Tibial artery (tissue), 4 donors: ENCODE measurements at places on chromosomes 3 and 15.

DNA sequence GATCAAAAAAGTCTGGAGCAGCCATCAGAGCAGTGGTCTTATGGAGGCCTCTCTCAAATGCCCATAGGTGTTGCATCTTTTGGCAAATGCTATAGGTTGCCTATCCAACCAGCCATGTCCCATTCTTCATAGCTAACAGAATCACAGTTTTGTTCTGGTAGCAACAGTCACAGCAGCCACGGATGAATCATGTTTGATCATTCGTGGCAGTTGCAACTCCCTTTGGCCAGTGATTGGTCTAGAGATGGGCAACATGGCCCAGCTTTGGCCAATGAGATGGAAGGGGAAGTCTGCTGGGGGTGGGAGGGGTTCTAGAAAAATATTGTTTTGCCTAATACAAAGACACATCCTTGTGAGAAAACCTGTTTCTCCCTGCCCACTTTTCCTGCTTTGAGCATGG lies 50.3 kb upstream of the PPP2R3A start:
- H3K27ac ChIP-seq, result no peak overlapping the region
- H3K27me3 ChIP-seq, result no peaks in the 10 kb centered on the region
- H3K36me3 ChIP-seq, result no peaks in the 10 kb centered on the region

GRCh38 chr3:189981668-189982067 lies 139.0 kb downstream of the P3H2 start:
- H3K36me3 ChIP-seq, result no peaks in the 10 kb centered on the region
- no peak overlapping the region for H3K4me3 ChIP-seq
- no peaks in the 10 kb centered on the region for H3K4me1 ChIP-seq
- no peaks in the 10 kb centered on the region for H3K27me3 ChIP-seq

GRCh38 chr15:78004919-78005634 lies 72.4 kb downstream of the TBC1D2B start:
- H3K4me1 ChIP-seq, result peaks cover 46% of the 10 kb centered on the region
- peak overlapping the region; percentile 30 for H3K27ac ChIP-seq
- DNase-seq, result peak; percentile 83
- no peaks in the 10 kb centered on the region for H3K27me3 ChIP-seq
- H3K4me3 ChIP-seq, result no peak overlapping the region
- H3K36me3 ChIP-seq, result peaks cover 32% of the 10 kb centered on the region

GRCh38 chr15:31014608-31014925 lies 23.1 kb upstream of the MTMR10 start:
- H3K36me3 ChIP-seq, result no peaks in the 10 kb centered on the region
- H3K27me3 ChIP-seq, result no peaks in the 10 kb centered on the region
- no peaks in the 10 kb centered on the region for H3K4me1 ChIP-seq
- no peak for DNase-seq
- no peak overlapping the region for H3K4me3 ChIP-seq
- H3K27ac ChIP-seq, result no peak overlapping the region

- DNase-seq, result no peak
- H3K4me1 ChIP-seq, result no peaks in the 10 kb centered on the region
- H3K36me3 ChIP-seq, result no peaks in the 10 kb centered on the region
Observed at GRCh38 chr15:97840501-97840900, 120.0 kb upstream of the ARRDC4 start.

- no peaks in the 10 kb centered on the region for H3K36me3 ChIP-seq
- no peaks in the 10 kb centered on the region for H3K4me1 ChIP-seq
- H3K4me3 ChIP-seq, result no peak overlapping the region
- no peaks in the 10 kb centered on the region for H3K27me3 ChIP-seq
Observed at GRCh38 chr3:31762888-31763351, 218.1 kb downstream of the OSBPL10 start.

DNA sequence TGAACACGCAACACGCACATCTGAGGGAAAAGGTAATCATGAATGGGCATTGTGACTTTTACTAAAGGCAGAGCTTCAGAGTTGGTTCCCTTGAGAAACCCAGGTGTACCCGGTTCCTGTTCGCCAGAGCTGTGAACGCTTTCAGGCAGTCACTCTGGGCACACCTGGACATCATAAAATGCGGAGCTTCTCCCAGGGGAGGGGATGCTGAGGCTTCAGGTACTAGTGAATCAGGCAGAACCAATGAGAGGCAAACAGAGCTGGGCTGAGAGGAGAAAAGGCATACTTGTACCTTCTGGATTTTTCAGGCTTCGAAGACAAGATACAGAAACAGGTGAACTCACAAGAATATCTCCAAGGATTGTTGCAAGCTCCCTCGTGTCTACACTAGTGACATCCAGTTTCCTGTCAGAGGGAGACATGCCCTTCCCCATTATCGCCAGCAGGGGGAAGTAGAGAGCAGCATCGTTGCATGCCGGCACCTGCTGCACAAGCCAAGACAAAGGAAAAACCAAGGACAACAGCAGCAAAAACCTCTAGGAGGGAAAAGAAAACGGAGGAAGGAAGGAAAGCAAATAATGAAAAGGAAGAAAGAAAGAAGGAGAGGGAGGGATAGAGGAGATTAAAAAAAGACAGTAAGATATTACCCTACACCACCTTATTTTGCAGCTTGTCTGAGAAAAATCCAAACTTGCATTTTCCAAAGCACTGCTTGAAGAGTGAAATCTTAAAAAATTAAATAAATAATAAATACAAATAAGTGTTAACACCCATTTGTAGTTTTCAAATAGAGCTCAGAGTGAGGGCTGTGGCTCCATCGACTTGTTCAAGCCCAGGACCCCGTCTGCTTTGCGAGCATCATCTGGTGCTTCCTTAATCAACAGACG lies 2.0 kb downstream of the AHSG start:
- H3K36me3 ChIP-seq, result no peaks in the 10 kb centered on the region
- DNase-seq, result peak; percentile 74
- H3K27ac ChIP-seq, result no peak overlapping the region
- H3K4me3 ChIP-seq, result no peak overlapping the region
- H3K27me3 ChIP-seq, result no peaks in the 10 kb centered on the region
